NCI-H510A treated with DMSO at 0.1 percent for 48 hours (cell line): ENCODE measurements at places on chromosomes 7 and 10.
A peak's percentile ranks its signal among the peaks of the same experiment; 100 is the strongest.

DNA sequence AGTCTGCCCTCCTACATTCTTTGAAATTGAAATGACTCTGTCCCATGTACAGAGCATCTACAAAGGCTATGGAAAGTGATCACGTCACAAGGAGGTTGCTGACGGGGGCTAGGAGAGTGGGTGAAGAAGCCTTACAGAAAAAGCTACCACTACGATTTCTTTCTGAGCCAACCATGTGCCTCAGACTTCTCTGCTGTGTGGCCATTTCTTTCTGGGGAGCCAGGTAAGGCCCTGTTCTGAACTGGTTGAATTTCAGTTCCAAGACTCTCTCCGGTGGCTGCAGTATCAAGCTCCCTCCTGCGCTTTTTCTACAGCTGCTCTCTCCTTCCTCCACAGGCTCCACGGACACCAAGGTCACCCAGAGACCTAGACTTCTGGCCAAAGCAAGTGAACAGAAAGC lies 112.5 kb upstream of the PRSS1 start:
- no peak for DNase-seq

DNA sequence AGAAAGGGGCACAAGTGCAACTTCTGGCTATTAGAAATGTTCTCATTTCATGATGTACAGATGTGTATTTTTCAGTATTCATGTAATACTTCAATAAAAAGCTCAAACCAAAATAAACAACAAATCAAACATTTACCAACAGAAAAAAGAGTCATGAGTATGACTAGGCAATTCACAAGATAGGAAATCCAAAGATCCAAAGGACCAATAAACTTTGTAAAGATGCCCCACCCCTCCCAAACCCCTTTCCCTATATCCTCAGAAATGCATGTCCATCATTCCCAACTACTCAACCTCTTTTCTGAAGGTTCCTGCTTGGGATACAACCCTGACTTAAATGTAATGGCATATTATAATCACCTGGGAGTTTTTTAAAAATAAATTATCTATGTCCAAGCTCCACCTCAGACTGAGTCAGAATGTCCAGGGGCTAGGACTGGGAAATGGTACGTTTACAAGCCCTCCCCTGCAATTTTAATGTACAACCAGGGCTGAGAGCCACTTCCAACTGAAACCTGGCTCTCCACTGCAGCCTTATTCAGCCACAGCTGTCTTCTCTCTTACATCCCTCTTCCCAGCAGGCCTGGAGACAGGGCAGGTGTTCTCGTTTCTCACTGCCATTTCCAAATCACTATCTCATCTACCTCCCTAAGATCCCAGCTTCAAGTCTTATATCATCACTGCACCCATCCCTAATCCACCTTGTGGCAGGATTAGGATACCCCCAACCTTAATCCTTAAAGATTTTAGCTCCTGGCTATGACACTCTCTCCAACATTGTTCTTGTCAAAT lies 36.5 kb downstream of the COA1 start:
- no peak for DNase-seq

- no peak for DNase-seq
Observed at GRCh38 chr10:130960531-130960930, 351.0 kb downstream of the TCERG1L start.

DNA sequence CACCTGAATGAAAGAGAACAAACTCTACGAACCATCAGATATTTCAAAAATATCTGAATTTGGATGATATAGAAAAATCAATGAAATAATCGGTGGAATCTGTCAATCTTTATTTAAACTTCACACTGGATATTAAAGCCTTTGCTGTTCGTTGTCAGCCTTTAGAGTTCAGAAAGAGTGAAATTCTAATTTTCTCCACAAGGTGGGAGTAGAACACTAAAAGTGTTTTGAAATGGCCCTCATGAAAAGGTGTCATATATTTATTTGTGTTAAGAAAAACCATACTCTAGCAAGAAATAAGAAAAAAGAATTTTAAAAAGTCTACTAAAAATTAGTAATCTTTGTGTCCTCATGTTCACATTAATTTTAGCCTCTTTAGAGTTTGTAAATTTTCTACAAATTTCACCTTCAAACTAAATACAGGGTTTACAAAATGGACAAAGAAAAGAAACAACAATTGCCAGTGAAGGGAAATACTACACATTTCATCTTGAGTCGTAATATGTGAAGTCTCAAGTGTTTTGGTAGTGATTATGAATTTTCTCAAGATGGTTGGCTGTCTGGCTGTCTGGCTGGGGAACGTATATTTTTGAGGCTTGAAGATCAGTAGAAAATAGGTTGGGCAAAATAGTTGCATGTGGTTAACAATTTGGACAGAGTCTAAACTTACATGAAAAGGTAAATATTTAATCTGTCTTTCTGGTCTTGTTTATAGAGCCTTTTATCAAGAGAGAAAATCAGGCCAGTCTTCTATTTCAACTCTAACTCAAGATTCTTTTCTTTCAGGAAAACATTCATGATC lies 43.7 kb downstream of the DNAJB9 start:
- peak; percentile 58 for DNase-seq

- DNase-seq = peak; percentile 61
Observed at GRCh38 chr7:14754631-14755030, 147.9 kb downstream of the DGKB start.

DNA sequence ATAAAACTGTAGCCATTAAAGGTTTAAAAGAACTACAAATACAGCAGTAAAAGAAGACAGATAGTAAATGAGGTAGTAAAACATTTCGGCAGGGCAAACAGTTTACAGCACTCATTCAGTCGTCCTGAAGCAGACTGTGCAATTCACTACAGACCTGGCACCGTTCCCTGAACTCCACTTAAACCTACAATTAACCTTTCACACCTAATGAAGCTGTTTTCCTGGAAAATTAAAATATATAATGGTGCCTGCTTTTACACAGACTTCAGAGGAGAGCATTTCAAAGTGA lies 335.3 kb downstream of the GFRA1 start:
- no peak for DNase-seq

GRCh38 chr10:80460399-80461207 lies 6.5 kb downstream of the TSPAN14 start:
- DNase-seq = peak; percentile 96

DNA sequence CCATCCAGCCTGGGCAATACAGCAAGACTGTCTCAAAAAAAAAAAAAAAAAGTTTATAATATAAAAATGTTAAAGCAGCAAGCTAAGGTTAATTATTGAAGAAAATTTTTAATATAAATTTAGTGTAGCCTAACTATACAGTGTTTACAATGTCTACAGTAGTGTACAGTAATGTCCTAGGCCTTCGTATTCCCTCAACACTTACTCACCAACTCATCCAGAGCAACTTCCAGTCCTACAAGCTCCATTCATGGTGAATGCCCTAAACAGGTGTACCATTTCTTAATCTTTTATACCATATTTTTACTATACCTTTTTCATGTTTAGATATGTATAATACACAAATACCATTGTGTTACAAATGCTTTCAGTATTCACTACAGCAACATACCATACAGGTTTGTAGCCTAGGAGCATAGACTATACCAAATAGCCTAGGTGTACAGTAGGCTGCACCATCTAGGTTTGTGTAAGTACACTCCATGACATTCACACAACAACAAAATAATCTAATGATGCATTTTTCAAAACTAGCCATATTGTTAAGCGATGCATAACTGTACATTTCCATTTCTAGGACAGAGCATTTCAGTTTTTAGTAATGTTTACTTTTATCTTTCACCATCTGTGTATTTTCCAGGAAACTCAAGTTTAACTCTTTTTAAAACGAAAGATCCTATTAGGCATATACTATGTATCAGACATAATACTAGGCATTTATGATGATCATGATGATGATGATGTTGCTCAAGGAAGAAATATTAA lies 43.3 kb downstream of the CNOT4 start:
- DNase-seq = no peak

DNA sequence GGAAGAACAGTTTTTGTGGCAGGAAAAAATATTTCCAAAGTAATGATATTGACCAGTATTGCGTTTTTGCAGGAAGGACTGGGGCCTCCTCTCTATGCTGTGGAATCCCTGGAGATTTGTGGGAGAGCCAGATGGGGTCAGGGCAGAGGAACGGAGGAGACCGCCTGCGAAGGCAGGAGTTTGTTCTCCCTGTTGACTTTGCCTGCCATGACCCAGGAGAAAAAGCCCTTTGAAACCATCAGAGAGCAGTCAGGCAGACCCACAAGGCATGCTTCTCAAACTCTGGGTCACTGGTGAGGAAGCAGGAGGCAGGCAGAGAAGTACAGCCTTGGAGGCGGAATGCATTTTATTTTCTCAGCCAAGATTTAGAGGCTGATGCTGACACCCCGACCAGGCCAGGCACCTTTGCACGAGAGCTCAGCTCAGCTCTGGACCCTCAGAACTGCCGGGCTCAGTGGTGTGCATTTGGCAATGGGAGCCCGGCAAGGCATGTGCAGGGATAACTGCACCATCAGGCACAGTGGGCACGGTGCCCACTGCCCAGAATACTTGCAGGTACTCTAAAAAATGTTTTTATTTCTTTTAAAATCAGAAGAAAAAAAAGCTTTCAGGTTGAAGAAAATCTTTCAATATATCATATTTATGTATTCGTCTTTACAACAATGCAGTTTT lies 410.4 kb downstream of the RPS24 start:
- DNase-seq = no peak

GRCh38 chr10:95758351-95759025 lies 2.5 kb downstream of the ENTPD1 start:
- peak; percentile 18 for DNase-seq
